ENCODE measurements at places on chromosomes 4 and X.
A peak's percentile ranks its signal among the peaks of the same experiment; 100 is the strongest.

- DNase-seq = no peak
Observed at GRCh38 chr4:68074397-68074796, 55.3 kb downstream of the TMPRSS11F start.

- peak; percentile 93 for DNase-seq
Observed at GRCh38 chrX:154486396-154487207, at the start of gene UBL4A. Gene UBL4A (minus strand): TSS chrX:154486615. CDS start chrX:154486584, 31 bp downstream.

DNA sequence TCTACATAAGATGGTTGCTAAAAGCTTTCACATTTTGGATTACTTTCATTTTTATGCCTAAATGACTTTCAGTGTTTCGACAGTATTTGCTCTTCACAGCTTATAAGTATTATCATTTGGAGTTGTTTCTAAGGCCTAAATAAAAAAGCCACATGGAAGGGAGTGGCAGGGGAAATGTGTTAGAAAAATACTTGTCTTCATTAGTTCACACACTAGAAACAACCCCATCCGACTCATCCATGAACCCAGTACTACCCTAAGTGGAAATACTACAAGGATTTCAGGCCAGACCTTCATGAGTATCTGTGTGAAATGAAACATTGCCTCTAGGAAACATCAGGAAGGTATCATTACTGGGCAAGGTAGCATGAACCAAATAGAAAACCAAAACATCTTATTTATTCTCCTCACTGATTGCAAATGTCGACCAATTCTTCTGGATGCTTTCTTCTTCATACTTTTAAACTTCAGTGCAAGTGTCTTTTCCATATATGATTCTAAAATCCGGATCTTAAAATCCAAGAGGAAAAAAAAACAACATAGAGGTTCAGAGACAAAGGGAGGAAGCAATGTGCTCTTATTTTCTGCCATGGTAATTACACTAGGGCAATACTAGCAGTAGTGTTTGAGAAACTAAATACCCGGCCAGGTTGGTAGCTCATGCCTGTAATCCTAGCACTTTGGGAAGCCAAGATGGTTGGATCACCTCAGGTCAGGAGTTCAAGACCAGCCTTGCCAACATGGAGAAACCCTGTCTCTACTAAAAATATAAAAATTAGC lies 349.4 kb downstream of the ARHGAP24 start:
- DNase-seq = no peak

DNA sequence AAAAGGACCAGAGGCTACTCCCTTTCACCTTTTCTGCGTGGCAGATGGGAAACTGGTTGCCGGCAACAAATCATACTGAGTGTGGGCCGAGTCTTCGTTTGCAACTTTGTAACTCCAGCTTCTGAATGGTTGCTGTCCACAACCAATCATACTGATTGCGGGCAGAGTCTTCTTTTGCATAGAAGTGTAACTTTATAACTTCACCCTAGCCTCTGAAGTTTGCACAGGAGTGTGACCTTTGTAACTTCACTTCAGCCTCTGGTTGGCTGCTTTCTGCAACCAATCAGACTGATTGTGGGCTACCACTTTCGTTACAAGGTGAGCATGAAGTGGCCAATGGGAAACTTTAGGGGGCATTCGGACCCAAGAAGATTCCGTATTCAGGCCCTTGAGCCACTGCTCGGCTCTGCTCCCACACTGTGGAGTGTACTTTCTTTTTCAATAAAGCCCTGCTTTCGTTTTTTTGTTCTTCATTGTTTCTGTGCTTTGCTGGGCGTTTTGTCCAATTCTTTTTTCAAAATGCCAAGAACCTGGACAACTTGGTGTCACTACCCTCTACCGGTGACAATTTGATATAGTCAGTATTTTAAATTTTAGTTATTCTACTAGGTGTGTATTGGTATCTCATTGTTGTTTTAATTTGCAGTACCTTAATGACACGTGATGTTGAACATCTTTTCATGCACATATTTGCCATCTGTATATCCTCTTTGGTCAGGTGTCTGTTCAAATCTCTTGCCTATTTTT lies 9.0 kb upstream of the PAGE5 start:
- DNase-seq = no peak

DNA sequence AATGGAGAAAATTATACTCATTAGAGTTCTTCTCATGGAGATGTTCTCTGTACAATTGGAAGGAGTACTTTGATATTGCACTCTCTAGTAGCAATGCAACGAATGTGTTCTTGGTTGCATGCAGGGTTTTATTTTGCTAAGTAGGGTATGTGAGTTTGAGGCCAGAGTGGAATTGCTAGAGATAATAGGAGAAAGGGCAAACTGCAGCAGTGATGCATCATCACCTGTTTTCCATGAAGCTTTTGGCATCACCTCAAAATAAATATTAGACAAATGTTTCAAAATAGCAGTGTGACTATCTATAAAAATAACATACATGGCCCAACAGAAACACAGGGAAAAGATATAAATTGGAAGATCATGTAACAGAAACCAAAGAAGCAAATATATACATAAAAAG lies 93.3 kb downstream of the TIGD2 start:
- no peak for DNase-seq

- DNase-seq = no peak
Observed at GRCh38 chr4:182318256-182318655, 75.1 kb downstream of the TENM3 start.

DNA sequence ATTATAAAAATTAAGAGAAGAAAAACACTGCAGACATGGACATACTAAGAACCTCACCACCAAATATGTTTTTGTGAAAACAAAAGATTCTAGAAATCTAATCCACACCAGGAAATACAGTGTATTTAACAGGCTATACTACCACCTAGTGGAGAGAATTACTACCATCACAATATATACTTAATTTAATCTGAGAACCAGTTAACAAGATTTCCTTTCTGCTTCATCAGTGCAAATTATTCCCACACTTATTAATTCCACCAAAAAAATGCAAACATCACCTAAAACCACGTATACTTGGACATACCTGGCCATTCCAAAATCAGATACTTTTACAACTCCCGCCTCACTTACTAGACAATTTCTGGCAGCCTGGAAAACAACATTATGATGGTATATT lies 7.0 kb upstream of the TXK start:
- DNase-seq = no peak

DNA sequence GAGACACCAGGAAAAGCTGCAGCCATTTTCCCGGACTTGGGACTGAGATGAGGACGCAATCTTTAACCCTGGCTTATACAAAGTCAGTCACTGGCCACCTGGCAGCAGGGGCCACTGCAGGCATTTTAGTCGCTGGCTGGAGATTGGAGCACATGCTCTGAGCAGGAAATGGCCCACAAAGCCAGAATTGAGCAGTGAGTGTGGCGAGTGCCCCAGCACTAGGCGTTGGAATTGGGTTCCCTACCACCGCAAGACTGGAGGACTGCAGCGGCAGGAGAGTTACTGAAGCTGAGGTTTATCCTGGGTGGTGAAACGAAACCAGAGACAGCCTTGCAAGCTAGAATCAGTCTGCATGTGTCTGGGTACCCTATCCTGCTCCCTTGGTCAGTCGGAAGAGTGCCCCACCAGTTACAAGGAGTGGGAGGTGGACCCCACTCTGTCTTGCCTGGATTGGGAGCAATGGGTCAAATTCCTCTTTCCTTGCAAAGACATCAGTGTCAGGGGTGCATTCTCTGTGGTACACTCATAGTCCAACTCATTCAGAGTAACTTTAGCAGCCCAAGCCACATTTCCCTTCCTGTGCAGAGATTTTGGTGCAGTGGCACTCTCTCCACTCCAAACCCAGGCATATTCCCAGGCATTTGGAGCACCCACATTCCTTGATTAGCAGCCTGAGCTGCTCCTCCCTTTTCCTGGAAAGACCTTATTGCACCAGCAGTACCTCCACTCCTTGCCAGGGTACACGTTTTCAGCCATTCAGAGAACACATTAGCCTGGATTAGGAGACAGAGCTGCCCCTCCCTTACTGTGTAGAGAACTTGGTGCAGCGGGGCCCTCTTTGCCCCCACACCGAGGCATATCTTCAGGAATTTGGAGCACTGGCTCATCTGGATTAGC lies 36.7 kb upstream of the PLK4 start:
- DNase-seq = peak; percentile 26

DNA sequence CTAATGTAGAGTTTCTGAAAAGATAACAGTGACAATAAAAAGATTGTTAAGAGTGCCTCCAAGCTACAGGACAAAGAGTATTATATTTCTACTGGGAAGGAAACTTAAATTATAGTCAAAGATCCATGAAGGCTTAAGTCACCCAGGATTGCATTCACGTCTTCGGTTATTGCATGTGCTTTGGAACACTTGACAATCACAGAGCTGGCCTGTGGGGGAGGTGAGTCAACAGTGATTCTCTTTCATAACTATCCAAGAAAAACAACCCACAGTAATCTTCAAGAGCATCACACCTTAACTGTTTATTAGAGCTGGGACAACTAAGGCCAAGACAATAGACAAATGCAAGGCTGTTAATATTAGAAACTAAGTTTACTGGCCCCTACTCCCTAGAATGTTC lies 40.3 kb downstream of the PDGFC start:
- no peak for DNase-seq

GRCh38 chr4:184168406-184169019 lies 49.2 kb downstream of the ENPP6 start:
- peak; percentile 96 for DNase-seq

GRCh38 chr4:118765399-118765798 lies 70.5 kb downstream of the SEC24D start:
- peak; percentile 76 for DNase-seq

DNA sequence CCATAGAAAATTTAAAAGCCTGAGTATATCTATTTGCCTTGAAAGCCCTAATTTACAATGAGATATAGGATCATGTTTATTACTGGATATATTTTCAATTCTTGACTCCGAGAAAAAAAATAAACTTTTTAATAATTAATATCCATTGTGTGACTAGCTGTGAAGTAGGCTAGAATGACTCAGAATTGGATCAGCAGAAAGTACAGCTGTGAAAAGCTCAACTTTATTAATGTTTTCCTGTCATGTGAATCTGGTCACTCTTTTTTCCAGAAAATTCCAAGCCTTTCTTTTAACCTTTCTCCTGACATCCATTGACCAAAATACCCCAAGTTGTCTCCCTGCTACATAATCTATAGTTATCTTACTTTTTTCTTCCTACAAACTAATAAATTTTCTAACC lies 171.8 kb upstream of the PACRGL start:
- no peak for DNase-seq

DNA sequence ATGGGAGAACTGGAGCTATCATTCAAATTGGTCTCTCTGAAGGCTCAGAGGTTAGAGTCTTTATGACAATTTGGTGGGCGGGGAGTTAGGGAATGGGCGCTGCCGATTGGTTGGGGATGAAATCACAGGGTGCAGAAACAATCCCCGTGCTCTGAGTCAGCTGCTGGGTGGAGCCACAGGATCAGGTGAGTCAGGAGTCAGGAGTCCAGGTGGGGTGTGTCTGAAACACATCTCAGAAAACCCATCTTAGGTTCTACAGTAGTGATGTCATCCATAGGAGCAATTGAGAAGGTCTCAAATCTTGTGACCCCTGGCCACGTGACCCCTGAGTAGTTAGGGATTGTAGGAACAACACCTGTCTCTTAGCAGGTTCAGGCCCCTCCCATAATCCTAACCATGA lies 41.6 kb upstream of the TLR3 start:
- no peak for DNase-seq

DNA sequence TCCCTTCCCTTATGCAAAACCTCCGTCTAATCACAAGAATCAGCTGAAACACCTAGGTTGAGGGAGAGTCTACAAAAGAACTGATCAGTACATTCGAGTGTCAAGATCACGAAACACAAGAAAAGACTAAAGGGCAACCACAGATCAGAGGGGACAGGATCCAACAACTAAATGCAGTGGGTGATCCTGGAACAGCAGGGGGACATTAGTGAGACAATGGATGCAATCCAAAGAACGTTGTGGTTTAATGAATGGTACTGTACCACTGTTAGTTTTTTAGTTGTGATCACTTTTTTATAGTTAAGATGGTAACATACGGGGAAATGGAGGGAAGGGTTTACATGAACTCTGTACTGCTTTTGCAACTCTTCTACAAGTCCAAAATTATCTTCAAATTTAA lies 79.2 kb downstream of the RELL1 start:
- no peak for DNase-seq

DNA sequence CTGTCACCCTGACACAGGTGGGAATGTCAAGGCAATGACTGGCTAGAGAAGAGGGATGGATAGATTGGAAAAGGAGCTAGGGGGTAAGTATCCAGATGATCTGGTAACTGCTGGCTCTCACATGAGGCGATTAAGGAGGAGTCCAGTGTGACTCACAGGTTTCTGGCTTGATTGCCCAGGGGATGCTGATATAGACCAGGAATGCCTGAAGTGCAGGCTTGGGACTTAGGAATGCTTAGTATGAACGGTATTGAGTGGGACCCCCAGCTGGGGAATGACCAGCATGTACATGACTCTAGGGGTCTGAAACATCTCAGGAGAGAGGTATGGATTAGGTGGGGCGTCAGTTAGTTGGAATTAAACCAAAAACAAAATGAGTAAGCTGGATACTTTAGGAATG lies 65.8 kb upstream of the PRPS1 start:
- peak; percentile 79 for DNase-seq

DNA sequence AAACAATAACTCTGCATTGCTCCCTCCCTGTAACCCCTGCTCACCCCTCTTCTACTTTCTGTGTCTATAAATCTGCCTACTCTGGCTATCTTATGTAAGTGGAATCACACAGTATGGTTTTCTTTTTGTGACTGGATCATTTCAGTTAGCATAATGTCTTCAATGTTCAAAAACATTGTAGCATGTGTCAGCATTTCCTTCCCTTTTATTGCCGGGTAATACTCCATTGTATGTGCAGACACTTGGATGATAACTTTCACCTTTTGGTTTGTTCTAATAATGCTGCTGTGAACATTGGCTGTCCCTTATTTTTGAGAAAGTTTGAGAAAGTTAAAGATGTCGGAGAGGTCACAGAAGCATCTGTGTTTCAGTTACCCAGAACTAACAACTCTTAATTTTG lies 60.6 kb upstream of the TLR2 start:
- no peak for DNase-seq

DNA sequence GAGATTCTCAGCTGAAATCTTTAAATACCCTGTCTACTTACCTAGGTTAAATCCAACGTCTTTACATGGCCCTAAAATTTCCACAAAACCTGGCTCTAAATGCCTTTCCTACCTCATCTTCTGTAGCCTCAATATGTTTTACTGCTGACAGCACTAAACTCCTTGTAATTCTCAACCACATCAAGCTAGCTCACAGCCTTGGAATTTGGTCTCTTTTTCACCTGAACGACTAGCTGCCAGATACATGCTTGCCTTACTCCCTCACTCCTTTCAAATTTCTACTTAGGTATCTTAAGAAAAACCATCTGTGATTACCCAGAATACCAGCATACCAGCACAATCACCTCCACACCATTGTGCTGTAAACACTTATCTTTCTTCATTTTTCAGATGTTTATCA lies 635.6 kb upstream of the PCDH10 start:
- no peak for DNase-seq

DNA sequence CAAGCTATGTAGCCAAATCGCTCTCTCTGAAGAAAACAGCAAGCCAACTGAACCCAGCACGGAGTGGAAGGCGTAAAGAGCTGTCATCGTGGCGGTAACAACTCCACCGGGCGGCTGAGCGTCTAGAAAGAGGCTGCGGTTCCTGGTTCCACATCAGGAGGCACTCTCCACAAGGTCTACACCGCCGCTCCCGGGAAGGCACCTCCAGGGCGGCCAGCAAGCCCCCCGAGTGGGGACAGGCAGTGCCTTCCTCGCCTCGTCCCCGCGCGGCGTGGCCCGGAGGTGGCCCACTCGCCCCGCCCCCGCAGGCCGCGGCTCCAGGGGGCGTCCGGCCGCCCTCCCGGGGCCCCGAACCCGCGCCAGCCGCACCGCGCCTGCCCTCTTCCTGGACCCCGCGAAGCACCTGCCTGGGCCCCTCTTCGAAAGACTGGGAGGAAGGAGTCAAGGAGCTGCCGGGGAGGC lies 755 bp downstream of the KLHL8 start:
- peak; percentile 74 for DNase-seq
